GM06990 (cell line): ENCODE measurements at places on chromosomes 16 and 17.

- DNase-seq: no peak
Observed at GRCh38 chr17:18928628-18929125, 23.3 kb upstream of the SLC5A10 start.

- peak; percentile 98 for DNase-seq
Observed at GRCh38 chr17:7014261-7014994, 2.0 kb downstream of the RNASEK start.

DNA sequence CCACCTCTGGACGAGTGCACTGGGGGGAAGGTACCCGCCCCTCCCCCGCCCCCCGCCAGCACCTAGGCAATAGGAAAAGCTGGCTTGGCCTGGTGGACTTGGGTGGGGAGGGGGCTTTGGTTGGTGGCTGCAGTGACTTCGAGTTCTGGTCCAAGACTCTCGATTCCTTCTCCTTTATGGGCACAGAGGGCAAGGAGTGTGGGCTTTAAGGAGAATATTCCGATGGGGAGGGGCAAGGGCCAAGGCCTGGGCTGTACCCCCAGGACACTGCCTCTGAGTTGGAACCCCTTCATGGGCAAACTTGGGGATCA is 409 bp downstream of the ACSF2 start:
- no peak for DNase-seq

DNA sequence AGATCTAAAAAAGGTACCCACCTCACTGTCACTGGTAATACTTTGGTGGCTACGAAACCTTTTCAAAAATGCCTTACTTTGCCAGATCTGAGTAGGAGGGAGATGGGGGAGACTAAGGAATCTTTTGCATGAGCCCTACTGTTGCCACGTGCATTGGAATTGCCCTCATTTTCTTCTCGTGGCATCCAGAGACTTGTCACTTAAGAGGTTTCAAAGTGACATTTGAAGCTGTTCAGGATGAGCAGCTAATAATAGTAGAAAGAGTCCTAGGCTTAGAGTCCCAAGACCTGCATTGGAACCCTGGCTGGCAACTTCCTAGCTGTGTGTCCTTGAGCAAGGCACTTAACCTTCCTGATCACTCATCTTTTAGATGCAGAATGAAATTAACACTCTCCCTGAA is 43.5 kb downstream of the GPRC5B start:
- DNase-seq: no peak

DNA sequence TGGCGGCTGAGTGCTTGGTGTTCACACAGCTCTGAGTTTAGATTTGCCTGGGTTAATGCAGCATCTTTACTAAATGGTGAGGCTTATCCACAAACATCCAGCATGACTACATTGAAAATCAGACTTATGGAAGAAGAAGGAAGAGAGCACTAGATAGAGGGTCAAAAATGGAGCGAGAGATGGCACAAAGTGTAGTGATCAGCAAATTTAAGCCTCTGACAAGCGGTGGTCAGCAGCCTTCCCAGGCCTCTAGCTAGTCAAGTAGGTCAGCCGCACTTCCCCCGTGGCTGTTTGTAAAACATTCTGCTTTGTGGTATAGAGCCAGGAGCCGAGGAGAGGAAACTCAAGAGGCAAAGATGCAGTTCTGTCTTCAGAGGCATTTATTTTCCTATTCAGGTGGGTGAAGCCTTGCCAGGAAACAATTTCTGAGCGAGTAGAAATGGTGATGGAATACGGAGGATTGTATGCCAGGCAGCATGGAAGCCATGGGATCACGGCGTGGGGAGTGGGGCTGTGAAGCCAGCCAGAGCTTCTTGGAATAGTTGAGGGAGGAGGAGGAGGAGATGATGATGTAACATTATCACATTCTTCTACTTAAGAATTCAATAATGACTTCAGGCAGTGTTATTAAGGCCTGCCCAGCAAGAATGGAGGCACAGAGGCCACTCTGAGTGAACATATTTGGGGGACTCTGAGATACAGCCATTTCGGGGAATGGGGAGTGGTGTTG is 118.9 kb downstream of the MSI2 start:
- DNase-seq: no peak

DNA sequence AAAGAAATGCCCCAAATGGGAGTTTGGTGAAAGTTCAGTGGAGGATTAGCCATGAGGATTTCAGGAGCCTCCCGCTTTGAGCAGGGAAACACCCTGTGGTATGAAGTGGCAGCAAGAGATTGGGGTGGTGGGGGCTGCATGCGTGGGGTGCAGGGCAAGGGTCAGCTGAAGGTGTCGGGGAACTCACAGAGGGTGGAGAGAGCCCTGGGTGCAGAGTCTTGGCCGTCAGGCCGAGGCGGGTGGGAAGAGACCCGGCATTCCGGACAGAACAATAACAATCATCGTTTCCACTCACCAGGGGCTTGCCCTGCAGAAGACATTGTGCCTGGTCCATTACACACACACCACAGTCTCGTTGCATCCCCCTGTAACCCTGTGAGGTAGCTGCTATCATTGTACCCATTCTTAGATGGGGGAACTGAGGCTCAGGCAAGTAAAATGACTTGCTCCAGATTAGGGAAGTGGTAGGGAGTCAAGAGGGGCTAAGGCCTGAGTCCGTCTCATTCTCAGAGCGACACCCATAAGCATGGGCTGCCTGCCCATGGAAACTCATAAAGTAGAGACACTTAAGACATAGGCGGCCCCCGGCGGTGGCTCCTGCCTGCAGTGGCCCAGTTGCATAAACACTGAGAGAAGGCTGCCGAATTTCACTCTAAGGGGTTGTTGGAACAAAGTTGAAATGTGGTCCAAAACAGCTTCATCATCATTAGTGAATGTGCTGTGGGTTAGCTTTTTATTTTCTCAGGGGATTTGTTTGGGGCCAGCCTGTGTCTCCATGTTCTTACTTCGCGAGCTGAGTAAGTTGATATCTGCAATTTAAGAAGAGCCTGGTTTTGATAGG is 93.3 kb downstream of the CMIP start:
- DNase-seq: no peak

DNA sequence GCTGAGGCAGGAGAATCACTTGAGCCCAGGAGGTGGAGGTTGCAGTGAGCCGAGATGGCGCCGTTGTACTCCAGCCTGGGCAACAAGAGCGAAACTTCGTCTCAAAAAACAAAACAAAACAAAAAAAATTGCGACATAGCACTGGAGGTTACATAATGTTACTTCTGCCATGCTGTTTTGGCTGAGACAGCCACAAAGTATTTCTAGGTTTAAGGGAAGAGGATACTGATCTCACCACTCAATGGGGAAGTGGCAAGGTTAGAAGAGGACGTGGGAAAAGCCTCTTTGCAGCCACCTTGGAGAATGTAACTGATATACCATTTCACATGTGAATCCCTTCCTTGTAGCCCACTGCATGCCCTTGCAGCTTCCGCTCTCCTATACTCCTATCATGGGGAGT is 131.2 kb upstream of the NLRP1 start:
- DNase-seq: no peak

DNA sequence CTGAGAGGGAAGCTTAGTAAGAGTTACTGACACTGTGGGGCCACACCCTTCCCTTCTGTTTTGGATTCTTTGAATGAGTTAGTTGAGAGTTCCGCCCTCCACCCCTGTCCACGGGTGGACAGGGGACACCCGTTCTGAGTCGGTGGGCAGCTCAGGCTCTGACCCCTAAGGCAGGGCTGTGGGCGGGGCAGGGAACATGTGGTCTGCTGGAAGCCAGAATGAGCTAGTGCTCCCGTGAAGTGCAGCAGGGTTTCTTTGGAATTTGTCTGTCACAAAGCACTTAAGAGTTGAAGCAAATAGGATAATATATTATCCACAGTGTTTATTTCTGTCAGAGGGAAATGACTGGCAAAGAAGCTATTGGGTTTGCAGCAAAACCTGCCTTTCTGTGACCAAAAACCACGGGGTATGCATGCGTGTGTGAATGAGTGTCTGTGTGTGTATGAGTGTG is 90.1 kb downstream of the CLEC16A start:
- no peak for DNase-seq

- DNase-seq: no peak
Observed at GRCh38 chr17:71801301-71801700, 319.5 kb upstream of the SOX9 start.

- DNase-seq: no peak
Observed at GRCh38 chr16:47732523-47733111, 271.5 kb downstream of the PHKB start.

- no peak for DNase-seq
Observed at GRCh38 chr16:25707982-25708583, 16.3 kb downstream of the HS3ST4 start.

- no peak for DNase-seq
Observed at GRCh38 chr17:33688771-33689170, 395.7 kb upstream of the ASIC2 start.

- DNase-seq: no peak
Observed at GRCh38 chr16:67229906-67230808, 3.2 kb downstream of the TMEM208 start.

DNA sequence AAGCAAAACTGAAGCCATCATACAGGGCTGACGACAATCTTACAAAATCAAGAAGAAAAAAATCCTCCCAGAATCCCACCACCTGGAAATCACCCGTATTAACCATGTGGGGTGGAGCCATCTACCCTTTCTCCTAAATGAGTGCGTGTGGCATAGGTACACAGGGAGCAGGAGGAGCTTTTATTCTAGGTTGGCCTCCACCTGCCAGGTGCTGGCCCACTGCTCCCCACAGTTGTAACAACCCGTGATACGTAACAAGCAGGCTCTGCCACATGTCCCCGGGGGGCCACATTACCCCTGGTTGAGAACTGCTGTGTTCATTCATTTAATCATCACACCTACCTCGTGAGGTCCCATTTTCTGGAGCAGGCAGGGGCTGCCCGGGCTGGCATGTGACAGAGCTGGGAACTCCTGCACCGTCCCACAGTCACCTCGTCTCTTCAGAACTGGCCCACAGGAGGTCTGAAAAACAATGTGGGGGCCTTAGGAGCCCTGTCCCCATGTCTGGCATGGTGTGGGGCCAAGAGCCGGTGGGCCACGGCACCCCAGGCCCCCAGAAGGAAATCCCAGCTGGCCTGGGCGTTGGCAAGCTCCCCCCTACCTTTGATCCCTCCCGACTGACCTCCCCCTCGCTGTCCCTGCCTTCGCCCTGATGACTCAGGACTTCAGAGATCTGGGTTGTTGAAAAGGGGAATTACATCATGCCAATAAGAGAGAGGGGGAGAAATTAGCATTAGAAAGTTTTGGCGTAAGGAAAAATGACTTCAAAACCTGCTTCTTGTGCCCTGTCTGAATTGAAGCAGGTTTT is 12.9 kb downstream of the CMIP start:
- no peak for DNase-seq

DNA sequence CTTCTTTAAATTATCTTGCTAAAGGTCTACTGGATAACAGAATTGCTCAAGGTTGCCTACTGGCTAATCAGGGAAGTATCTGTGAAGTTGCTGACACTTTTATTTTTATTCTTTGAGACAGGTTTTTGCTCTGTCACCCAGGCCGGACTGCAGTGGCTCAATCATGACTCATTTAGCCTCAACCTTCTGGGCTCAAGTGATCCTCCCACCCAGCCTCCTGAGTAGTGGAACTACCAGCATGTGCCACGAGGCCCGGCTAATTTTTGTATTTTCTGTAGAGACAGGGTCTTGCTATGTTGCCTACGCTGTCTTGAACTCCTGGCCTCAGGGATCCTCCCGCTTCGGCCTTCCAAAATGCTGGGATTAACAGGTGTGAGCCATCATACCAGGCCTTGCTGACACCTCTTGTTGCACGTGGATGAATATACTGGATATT is 43.1 kb downstream of the GLG1 start:
- DNase-seq: no peak

DNA sequence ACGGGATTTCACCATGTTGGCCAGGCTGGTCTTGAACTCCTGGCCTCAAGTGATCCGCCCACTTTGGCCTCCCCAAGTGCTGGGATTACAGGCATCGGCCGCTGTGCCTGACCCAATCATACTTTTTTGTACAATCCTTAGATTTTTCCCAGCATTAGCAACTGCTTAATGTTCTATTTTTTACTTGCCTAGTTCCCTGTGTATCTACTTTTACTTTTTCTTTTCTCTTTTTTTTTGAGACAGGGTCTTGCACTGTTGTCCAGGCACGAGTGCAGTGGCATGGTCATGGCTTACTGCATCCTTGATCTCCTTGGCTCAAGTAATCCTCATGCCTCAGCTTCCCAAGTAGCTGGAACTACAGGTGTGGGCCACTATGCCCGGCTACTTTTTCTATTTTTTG is 9.5 kb downstream of the GRB2 start:
- no peak for DNase-seq

DNA sequence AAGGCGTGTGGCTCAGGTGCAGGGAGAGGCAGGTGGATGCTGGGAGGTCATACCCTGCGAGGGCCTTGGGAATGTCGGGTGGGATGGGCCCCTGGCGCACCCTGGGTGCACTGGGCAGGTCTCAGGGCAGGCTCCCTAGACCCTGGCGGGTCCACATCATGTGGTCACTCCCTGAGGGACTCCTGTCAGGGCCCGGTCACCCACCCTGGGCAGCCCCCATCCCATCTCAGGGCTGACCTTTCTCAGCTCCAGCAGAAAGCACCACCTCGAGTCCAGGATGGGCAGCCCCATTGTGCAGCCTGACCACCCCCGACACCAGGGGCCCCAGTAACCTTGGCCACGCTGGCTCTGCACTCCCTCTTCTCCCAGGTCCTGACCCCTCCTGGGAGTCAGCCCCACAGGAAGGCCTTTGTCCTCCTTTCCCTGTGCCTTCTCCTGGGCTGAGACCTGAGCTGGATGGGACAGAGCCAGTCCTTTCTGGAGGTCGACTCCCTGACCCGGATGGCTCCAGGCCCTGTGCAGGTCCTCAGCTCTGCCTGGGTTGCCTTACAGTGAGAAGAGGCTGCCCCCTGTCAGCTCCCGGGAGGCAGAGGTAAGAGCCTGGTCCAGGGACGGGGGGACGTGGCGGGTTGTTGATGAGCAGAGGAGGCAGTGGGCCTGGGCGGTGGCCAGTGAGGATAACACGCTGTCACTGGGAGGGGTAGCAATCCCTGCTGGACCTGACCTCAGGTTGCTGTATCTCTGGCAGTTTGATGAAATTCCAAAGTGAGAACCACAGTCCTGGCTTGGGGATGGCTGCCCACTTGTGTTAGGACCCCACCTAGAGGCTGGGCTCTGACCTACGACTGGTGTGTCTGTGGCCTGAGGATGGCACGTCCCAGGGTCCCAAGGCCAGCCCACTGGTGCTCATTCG is 77.9 kb downstream of the GOSR1 start:
- DNase-seq: no peak

- no peak for DNase-seq
Observed at GRCh38 chr16:3873482-3874173, 6.9 kb downstream of the CREBBP start.

DNA sequence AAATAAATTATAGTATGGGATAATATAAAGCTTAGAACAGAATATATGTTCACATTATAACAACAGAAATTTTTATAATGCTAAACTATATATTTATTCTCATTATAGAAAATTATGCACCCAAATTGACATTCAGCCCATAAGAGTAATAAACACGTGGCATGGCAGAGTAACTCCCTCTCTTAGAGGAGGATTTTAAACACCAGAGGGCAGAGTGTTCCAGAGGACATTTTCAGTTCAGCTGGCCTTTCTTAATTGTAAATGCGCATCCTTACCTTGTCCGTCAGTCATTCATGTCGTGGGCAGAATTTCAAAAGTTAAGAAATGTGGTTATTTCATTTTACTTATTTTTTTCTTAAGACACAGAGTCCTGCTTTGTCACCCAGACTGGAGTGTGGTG is 147.1 kb downstream of the TANC2 start:
- DNase-seq: no peak

GRCh38 chr17:75516255-75516618 is at the start of gene TSEN54:
TSS of gene TSEN54 (plus strand) at chr17:75516528. CDS start at chr17:75516561, 33 bp downstream.
- peak; percentile 94 for DNase-seq
